ENCODE measurements at places on chromosomes 16 and 17.

DNA sequence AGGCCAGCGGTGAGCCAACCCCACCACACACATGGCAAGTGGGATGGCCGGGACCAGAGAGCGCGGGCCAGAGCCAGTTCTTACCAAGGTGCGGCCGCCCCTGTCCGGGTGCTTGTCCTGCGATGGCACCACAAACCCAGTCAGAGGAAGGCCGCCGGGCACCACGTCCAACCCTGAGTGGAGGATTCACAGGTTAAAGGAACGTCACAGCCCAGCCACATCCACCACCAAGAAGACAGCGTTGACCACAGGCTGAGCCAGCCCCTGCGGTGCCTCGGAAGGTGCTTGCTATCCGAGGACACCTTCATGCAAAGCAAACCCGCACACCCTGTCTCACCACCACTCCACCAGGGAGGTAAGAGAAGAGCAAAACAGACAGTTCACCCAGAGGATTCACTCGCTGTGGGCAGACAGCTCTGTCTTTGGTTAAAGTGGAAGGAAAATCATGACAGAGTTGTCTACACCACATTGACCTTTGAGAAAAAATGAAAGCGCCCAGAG, 15.8 kb downstream of the SLX4 start:
- no peak for DNase-seq

DNA sequence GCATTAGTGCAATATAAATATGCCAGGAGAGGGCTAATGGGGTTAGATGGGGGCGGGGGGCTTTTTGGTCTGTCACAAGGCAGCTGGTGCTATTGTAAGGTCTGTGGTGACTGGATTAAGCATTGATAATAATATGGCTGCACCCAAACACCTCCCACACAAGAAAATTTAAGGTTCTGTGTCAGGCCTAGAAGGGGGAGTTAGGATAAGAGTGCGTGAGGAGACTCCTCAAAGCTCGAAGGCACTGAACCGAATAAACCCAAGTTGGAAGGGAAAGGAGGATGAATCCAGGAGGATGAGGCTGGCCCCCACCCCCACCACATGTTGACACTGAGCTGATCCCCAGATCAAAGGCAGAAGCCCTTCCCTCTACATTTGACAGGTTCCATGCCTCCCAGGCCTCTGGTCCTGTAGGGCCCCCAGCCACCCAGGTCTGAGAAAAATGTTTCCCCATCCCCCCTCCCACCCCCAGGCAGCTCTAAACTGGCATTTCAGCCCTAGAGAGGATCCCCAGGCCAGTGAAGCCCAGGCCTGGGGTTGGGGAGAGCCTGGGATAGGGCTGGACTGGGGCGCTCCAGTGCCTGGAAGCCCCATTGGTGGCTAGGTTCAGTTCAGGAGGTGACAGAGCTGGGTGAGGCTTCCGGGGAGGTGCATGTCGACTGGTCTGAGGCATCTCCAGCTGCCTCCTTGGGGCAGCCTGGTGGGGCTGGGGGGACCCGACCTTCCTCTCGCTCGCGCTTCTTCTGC, 1.7 kb downstream of the HOXB1 start:
- DNase-seq: no peak

GRCh38 chr16:58481226-58481869, 18.6 kb upstream of the NDRG4 start:
- DNase-seq: no peak

DNA sequence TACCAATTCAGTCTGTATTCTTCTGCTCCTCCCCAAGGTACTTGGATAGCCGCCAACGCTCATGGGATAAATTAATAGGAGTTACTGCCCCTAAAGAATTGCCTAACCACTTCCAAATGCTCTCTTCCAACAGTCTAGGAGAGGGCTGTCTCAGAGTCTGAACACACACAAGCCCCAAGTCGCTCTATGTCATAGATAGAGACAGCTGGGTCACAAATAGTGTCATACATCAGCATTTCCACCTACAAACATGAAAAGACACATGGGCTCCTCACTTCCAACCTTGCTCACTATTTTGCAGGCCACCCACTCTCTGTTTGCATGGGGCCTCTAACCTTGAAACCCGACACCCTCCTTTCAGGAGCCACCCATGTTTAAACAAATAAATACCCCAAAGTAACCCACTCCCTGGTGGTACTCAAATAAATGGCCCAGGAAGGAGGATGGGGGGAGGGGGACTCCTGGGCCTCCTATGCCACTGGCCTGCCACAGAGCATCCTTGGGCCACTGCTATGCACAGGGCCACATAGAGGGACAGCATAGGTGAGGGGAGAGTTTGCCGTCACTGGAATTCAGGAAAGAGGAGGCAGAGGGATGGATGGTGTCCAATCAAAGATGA, 265.9 kb downstream of the SOX9 start:
- DNase-seq: no peak

- DNase-seq: no peak
Measured at GRCh38 chr17:55693254-55694216, 29.1 kb downstream of the TMEM100 start.

DNA sequence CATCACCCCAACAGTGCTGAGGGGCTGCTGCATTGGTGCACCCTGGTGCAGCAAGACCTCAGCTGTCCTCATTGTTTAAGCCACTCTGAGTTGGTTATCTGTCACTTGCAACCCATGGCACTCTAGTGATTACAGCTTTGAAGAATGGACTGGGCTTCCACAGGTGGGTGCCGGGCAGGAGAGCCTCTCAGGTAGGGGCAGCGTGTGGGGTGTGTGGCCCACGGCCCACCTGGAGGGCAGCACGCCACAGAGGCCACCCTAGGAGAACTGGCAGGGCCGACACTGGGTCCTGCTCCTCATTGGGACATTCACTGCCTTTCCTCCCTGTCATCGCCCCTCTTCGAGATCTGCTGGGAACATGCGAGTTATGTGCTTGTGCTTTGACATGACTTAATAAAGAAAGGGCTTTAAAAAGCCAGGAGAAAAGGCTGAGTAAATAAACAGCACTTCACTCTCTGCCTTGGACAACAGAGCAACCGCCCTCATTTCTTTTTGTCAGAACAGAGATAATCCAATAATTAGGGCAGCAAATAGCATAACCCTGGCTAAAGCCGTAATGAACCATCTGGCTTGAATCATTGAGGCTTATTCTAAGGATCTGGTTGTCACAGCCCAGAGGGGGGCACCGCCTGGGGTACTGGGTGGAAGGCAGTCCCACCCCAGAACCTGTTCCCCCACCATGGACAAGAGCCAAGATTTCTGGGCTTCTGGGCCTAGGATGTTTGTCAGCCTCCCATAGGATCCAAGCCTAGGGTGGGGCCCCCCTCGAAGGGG, 3.0 kb downstream of the DOC2B start:
- no peak for DNase-seq

- DNase-seq: no peak
Measured at GRCh38 chr17:68288804-68289203, 2.1 kb downstream of the SLC16A6 start.

DNA sequence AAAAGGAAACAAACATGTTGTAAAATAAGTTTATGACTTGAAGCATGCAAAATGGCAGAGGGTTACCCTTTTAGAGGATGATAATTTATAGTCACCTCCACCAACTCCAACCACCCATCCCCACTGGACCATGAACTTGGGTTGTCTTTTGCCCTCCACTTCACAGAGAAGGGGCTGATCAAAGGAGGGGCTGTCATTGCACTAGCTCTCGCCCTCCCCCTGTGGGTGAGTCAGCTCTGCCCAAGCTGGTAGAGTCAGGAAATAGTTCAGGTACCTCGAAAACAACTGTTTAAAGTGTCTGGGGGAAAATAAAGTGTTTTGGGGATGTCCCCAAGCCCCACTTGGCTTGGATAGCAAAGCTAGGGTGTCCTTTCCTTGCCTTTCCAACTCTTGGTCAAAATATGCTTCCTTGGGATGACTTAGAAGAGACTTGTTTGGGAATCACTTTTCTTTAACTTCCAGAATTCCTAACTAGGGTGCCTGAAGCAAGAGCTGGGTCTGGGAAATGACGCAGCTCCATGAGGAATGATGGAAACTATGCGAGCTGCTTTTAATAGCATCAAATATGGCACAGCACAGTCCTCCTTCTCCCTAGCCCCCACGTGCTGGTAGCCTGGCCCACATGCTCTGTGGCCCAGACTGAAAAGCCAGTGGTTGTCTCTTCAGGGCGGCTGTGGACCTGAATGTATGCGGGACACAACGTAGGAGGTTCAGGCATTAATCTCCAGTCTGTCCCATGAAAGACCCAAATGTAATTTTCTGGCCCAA, 40.7 kb downstream of the TBX4 start:
- no peak for DNase-seq

DNA sequence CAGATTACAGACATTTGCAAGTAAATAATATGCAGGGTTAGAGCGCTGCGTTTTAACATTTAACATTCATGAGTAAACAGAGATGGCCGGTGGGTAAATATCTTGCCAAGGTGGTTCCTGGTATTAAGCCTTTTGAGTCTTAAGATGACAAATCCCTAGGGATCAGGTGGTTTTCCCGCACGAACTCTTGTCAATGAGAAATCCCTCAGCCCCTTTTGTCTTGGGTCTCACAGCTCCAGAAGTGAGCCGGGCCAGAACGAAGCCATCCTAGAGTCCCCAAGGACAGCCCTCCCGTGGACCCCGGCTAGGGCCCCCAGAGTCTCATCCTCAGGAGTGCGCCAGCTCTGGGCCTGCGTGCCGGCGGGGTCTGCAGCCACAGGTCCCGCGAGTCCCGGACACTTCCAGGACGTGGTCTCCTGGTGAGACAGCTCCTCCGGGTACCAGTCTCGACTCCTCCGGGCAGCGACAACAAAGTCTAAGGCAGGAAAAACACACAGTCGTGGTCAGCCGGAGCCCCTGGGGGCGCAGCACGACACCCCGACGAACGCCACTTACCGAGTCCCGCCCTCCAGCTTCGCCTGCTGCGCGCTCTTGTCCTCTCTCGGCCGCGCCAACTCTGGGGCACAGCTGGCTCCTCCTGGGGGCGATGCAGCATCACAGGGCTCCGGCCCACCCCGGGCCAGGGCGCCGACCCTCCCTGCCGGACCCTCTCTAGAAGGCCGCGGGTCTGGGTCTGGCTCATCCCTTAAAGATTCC, 13.3 kb downstream of the MIS12 start:
- no peak for DNase-seq

GRCh38 chr17:47982091-47982617, 11.2 kb downstream of the CDK5RAP3 start:
- DNase-seq: no peak

GRCh38 chr16:31519759-31520431, 7.8 kb upstream of the AHSP start:
- no peak for DNase-seq
